ENCODE measurements at places on chromosomes 3 and 15. TPM values are rescaled to one million over a fixed set of nuclear protein-coding genes. Genes with fewer than 3 reads are reported as not detected.

DNA sequence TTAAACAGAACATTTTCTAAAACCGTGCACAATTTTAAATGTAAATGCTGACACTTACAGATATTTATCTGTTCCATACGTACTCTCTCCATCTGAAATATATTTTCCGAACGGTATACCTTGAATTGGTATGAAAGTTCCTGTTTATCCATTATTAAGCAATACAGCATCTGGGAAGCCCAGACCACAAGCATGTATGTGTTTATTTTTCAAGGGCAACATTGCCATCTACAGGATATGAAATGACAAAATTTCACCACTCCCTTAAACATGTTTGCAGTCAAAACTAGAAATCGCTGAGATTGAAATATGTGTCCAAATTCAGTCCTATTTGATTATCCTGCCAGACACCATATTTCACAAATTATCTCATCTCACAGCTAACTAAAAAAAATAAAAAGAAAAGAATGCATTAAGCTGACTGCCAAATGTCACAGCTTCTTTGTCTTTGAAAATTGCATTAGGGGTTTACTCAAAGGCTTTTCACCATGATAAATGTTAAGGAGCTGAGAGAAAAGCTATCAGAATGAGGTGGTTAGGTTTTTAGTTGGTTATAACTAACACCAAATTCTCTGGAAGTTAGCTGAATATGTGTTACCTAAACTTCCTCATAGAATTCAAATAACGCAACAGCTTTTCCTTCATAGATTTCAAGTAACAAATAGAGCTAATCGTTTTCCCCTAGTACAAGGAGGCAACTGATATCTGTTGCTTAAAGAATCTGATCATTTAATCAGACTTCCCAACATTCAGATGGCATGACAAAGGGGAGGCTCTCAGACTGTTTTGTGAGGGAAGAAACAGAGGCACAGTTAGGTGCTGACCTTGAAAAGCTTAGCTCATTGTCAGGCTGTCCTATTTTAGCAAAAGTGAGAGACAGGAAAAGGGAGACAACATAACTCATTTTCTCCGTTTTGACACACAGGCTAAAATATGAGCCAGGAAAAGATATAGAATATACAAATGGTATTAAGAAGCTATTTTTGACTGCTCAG lies 533.1 kb downstream of the TBL1XR1 start:
- no peak for DNase-seq

DNA sequence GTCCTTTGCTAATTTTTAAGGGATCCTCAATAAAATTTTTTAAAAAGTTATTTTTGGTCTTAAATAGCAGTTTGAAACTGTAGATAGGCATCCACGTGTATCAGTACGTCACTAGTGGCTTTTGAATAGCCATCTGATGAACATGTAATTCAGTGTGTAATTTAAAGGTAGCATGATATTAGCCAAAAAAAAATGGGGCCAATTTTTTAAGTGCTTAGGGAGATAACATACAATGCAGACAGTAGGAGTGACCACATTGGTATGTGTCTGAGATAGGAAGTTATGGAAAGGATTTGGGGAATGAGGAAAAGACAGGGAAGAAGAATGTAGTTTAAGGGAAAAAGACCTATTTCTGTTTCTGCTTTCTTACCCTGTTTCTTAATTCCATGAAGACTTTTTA lies 2.5 kb downstream of the AP4E1 start:
- DNase-seq, result no peak

DNA sequence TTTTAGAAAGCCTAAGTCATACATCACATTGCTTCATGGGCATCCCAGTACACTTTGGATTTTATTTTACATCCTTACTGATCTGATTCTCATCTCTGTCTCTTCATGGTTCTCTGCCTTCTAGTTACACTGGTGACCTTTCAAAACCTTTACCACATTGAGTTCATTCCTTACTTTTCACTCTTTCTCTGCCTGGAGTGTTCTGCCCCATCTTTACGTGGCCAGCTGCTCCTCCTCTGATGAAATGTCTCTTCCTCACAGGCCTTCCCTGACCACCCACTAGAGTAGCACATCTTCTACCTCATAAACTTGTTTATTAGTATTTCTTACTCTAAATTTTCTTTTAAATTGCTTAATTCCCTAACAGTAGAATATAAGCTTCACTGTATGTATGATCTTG lies 17.7 kb downstream of the CTNNB1 start:
- no peak for DNase-seq

- DNase-seq, result no peak
These were observed 82.7 kb upstream of the SLC6A6 start for GRCh38 chr3:14319654-14320182.

GRCh38 chr3:159800434-159801155 lies 188.0 kb upstream of the IL12A start:
- DNase-seq, result peak; percentile 46

GRCh38 chr3:2579206-2579605 lies 480.5 kb downstream of the CNTN4 start:
- no peak for DNase-seq

GRCh38 chr15:45674677-45675076 lies 39.8 kb downstream of the SQOR start:
- DNase-seq, result no peak

- no peak for DNase-seq
These were observed 2.8 kb downstream of the RPS17 start for GRCh38 chr15:82537351-82537908.

DNA sequence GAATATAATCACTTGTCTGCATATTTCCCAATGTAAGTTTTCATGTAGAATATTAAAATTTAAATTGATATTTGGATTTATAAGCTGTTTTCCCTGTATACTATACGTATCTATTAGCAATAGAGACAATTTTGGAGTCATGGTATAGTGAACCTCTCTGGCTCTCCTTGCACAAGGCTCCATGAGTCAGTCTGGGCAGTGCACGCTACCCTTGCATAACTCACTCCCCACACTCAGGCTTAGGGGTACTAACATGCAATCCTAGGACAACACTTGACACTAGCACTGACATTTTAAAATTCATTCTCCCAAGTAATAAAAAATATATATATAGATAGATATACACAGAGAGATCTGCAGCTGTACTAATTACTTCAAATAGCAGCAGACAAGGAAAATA lies 39.2 kb downstream of the SLC24A1 start:
- DNase-seq, result no peak

GRCh38 chr15:61379005-61379404 lies 149.9 kb upstream of the RORA start:
- no peak for DNase-seq

DNA sequence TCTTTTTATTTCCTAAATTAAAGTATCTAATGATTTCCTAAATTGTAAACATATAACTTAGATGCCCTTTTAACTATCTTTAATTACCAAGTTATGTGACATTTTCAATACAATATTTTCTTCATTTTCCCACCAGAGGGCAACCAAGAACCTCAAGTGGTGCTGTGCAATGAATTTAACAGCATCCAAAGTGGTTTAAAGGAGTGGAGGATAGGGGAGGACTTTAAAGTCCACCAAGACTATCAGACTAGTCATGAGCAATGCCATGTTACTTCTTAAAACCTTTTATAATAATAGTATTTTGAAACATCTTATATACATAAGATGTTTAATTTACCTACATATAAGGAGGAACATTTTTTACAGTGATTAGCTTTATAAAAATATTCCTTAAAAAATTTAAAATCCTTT lies 74.4 kb downstream of the DLG1 start:
- DNase-seq, result no peak

- no peak for DNase-seq
These were observed 68.7 kb downstream of the SENP2 start for GRCh38 chr3:185654758-185655145.

- no peak for DNase-seq
These were observed 825 bp upstream of the RTP3 start for GRCh38 chr3:46496746-46497555.

Gene UQCC5
- not detected for total RNA-seq

Gene FAM81A
- not detected for total RNA-seq

Gene HDC
- not detected for total RNA-seq

Gene HHATL
- not detected for total RNA-seq

Gene HESX1
- total RNA-seq, result not detected

Gene SCG3
- not detected for total RNA-seq

Gene BBS4
- total RNA-seq, result 9.9 TPM
